COR-L47 (cell line): ENCODE measurements at places on chromosomes 3 and 15.

DNA sequence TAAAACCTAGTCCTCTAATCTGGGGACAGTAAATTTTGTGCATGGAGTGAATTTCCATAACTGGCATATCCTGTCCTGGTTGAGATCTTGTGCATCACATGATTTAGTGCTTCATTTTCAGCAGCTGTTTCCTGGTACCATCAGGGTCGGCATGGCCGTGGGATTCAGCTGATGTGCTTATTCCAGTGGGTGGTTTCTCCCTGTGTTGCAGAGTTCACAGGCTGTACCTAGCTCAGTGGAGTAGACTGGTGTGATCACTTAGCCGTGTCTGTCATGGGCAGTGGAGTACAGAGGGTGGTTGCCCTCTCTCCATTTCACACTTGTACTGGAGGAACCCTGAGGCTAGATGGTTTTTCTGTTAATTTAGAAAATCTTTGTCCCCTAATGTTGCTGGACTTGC is 228.5 kb downstream of the PTPRG start:
- DNase-seq, result no peak

GRCh38 chr15:69660658-69661405 is 208.2 kb downstream of the RPLP1 start:
- DNase-seq, result no peak

DNA sequence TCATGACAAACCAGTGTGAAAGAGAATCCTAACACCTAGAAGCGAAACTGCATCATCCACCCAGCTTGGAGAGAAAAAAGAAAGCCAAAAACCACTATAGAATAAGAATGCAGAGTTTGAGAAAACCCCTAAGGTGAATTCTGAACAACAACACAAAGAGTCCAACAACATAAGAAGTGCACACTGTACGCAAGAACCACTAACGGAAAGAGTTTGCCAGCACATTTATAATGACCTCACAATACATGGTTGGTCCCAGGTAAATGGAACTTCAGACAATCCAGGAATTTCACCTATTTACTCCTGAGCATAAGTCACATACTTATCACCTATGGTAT is 128.3 kb upstream of the BHLHE40 start:
- no peak for DNase-seq

DNA sequence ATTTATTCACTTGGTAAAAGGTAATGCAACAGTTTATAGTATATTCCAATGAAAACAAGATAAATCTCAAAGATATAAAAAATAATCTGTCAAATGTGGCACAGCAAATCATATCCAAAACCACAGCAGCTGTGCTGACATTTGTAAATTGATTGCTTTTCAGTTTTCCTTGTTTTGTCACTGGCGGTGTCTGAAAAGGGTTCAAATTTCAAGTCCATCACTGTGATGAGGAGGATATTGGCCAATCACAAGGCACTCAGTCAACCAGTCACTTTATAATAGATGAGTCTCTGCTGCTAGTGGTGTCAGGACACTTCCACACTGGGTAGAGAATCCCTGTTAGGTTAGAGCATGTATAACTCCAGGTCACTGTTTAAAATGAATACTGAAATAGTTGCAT is 154.8 kb downstream of the SLC9A9 start:
- no peak for DNase-seq

DNA sequence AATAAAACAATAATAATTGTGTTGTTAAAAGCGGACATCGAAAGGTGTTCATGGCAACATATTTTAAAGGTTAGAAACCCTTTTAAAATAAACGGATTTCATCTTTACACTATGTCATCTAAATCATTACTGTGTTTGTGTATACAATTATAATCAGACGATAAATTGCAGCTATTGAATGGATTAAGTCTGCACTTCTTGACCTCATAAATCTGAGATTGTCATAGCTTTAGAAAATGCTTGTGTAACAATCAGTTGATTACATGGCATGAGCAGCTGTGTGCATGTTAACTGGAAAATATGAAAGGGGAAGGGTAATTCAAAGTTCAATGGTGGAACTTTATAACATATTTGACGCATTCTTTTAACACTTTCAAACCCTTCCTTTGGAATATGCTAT is 152.4 kb upstream of the MDFIC2 start:
- DNase-seq, result peak; percentile 46

DNA sequence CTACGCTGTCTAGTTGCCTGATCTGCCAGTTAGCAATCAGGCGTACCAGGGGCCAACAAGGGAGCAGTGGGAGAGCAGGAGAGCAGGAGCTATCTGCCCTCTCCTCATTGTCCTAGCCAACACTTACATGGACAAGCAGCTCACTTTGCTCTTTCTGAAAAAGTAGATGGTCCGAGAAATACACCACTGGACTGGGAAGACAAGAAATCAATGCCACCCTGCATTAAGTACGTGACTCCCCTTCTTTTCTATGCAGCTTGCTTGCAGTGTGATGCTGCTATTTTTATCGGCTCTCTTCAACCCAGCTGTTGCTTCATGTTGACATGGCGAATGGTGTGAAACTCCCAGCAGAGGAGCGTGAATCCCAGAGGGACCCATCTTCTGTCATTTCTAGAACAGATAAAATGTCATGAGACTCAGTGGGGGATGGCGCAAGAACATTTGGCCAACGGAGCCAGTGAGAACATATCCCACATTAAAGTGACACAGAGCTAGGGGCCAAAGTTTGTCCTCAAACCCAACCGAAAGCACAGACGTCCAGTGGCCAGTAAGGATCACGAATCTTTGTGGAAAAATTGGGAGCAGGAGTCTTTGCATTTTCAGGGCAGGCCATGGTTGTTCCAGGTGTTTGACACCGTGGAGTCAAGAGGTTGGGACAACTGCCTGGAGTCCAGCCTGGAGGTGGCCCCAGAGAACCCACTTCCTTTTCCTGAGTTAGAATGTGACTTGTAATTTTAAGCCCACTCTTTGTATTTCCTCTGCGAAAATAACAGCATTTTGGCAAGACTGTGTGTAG is 53.7 kb upstream of the MEF2A start:
- DNase-seq, result no peak

DNA sequence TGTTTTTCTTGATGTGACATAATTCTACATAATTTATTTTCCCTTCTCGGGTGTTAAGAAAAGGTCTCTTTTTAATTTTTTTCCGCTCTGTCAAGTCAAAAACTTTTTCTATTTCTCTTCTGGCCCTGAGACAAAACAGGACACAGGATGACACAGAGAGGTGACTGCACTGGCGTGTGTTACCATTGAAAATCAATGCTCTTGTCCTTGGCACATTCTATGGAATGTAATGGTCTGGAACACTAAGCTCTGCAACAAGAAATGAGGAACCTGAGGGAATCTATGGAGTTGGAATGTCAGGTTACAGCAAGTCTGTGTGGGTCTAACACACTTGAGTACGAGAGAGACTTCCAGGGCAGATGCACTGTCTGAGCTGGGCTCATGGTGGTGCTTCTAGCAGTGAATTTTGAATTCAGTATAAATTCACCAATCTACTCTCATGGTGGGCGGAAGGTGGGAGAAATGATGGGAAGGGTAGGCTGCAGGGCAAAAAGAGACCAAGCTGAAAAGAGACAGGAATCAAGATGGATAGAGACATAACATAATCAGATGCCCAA is 508.3 kb downstream of the TUSC7 start:
- DNase-seq, result no peak

DNA sequence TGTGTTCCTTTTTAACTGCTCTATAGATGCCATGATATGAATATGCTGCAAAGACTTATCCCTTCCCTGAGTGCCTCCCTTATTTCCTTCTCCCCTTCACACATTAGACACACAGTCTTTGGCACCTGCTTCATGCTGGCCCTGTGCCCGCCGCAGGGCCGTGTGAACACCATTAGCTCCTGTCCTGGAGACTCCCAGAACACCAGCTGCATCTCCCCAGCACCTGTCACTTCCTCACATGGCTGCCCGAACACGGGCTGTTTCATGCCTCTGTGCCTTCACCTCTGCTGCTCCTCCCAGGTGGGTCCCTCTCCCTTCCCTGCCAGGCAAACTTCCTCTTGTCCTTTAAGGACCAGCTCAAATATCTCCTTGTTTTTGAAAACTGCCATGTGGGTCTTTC is 40.5 kb upstream of the SEC13 start:
- DNase-seq, result peak; percentile 24

GRCh38 chr3:72768481-72768880 is 79.8 kb downstream of the SHQ1 start:
- no peak for DNase-seq

DNA sequence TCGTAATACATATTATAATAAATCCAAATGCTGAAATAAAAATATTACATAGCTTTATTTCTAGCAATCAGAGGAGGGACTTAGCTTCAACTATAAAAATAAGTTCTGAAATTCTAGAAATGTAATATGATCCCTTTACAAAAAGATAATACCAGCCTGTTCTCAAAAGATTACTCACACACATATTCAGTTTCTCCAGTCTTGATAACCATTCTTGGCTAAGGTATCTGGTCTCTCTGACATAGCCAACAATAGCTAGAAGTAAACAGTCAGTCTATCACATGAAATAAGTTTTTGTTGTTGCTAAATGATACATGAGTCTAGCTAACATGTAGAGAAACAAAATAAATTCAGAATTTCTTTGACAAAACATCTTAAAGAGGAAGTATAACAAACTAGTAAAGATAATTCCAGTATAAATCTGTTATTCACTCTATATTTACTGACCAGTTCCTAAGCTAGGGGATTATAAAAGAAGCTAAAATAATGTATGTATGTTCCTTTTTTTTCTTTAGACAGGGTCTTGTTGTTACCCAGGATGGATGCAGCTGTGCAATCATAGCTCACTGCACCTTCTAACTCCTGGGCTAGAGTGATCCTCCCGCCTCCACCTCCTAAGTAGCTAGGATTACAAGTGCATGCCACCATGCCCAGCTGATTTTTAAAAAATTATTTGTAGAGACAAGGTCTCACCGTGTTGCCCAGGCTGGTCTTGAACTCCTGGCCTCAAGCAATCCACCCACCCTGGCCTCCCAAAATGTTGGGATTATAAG is 170.6 kb downstream of the TBL1XR1 start:
- no peak for DNase-seq

DNA sequence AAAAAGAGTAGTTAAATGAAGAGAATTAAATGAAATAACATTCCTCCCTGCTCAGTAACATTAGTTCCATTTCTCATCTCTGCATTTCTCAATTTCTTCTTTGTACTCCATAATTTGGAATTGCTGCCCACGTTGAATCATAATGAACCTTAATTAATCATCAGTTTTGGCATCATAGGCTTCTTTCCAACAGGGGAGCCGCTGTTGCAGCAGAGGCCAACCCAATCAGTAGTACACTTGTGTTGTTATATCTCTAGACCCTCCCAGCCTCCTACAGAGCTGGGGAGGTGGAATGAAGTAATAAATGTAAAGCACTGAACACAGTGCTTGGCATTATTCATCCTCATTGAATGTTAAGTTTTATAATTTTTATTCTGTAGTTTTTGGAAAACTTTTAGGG is 240.7 kb downstream of the CHST2 start:
- DNase-seq, result peak; percentile 41

DNA sequence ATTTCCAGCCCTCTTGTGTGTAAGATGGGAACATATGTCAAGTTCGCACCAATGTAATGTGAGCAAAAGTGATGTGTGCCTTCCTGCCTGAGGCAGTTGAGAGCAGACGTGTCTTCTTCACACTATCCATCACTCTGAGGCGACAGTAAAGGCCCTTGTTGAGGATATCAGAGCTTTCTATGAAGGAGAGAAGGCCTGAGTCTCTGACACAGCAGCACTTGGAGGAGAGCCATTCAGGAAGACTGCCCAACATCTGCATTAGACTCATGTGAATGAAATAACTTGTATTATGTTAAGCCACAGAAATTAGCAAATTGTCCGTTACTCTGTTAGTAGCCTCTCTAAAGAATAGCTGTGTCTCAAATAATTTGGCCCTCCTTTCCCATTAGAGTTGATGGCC is 108.8 kb upstream of the CCDC54 start:
- no peak for DNase-seq

DNA sequence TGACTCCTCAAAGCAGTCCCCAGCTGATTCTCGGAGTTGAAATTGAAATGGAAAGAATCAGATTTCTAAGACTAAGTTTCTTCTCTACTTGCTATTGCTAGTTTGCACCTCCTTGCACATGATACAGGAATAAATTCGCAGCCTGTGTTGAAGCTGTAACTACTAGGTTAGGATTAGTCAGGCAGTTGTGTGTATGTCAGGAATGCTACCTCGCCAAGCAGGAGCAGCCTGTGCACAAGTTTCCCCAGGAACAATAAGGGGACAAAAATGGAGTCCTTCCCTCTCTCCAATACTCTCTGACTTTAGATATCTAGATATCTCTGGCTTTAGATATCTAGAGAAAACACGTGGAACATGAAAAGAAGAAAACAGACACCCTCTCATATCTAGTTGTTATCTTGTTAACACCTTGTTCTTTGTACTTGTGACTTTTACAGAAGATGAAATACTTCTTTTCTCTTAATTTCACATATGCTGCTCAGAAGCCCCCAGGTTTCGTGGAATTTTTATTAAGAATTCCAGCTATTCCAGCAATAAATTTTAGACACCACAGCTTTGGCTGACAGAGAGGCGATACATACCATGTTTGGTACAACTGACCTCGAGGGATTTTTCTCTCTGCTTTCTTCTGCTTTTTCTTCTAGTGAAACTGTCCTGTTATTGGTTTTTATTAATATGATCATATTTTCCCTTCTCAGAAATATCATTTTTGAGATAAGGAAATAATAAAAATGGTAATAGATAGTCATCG is 56.1 kb upstream of the CMSS1 start:
- no peak for DNase-seq

GRCh38 chr3:50028346-50028745 is 60.4 kb upstream of the RBM5 start:
- DNase-seq, result no peak

DNA sequence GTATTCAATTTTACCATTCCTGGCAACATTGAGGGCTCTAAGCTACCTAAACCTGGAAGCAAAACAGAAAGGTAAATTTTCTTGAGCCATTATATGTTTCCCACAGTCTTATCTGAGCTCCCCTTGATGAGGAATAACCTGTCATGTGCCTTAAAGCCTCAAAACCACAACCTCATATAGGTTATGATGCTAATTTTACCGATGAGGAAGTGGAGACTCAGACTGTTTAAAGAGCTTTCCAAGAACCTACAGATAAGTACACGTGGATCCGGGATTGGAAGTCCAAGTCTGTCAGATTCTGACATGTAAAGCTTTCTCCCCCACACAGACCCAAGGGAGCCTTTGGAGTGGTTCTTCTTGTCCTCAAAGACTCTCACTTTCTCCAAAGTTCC is 140.5 kb downstream of the SEMA6D start:
- DNase-seq, result no peak
